Activated naive CD4-positive, alpha-beta T cell (primary cell): ENCODE measurements at places on chromosomes 7 and 10.

- DNase-seq = no peak
Measured at GRCh38 chr10:19917751-19918478, 101.7 kb downstream of the PLXDC2 start.

- no peak for DNase-seq
Measured at GRCh38 chr7:38453826-38454225, 177.3 kb downstream of the AMPH start.

DNA sequence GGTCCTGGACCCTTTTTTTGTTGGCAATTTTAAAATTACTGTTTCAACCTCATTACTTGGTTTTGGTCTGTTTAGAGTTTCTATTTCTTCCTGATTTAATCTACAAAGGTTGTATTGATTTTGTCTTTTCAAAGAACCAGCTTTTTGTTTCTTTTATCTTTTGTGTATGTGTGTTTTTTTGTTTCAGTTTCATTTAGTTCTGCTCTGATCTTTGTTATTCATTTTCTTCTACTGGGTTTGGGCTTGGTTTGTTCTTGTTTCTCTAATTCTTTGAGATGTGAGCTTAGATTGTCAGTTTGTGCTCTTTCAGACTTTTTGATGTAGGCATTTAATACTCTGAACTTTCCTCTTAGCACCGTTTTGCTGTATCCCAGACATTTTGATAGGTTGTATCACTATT is 8.5 kb upstream of the MRPS33 start:
- no peak for DNase-seq

- no peak for DNase-seq
Measured at GRCh38 chr7:44757311-44757710, 8.7 kb downstream of the ZMIZ2 start.

GRCh38 chr7:30780941-30781340 is 9.7 kb downstream of the MINDY4 start:
- no peak for DNase-seq

DNA sequence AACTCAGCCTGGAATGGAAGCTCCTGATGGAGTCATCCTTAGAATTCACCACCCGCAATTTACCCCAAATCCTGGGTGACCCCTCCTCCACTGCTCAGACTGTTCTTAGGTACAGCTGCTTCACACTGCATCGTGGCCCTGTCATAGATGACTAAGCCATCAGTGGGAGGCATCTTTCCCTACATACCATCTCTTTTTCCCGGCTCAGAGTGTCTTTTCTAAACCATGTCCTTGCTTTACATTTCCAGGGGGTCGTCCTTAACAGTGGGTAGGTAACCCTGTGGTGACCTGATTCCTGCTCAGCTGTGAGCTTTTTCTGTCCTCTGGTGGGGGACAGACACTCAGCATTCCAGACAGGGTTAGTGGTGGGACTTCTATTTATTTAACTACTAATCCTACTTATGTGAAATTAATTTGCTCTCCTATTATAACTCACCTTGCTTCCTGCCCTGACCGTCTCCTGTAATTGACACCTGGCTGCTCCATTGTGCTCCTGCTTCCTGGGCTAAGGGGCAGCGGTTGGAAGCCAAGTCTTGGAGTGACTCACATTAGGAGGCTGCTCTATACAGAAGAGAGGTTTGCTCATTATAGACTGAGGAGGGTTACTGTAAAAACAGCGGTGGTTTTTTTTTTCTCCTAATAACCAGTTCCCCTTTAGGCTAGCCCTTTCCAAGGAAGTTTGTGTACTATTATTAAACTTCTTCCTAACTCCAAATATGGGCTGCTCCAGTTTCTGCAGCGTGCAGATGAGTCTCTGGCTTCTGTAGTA is 40.6 kb downstream of the PYROXD2 start:
- DNase-seq = no peak

GRCh38 chr7:15557186-15557585 is 4.6 kb downstream of the AGMO start:
- DNase-seq = no peak

DNA sequence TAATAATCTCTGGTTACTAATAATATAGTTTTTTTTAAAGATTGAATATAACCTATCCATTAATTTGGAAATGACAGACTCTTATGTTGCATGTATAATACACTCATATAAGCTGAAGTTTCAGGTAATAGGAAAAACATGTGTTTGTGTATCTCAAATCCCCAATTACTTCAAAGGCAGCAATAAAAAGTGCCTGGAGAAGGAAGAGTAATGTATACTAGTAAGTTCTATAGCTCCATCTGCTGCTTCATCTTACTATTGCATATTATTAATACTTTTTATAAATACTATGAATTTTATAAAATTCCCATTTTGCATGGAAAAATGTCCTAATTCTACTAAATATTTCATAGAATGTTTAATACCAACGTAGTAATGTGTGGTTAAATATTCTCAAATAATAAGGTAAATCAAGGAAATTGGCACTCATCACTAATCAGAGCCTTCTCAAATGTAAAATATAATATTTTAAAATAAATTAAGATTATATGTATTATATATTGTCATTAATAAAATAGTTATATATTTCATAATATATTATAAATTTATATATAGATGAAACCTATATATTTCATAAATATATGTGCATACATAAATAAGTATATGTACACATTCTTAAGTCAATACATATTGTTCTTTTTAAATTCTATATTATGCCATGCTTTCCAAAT is 311.9 kb downstream of the HGF start:
- no peak for DNase-seq

- no peak for DNase-seq
Measured at GRCh38 chr7:14836006-14836405, 66.5 kb downstream of the DGKB start.

GRCh38 chr7:54856856-54857255 is 97.8 kb upstream of the SEC61G start:
- no peak for DNase-seq

- DNase-seq = no peak
Measured at GRCh38 chr10:36173364-36173763, 531.3 kb upstream of the FZD8 start.

GRCh38 chr7:129529643-129530042 is 27.3 kb downstream of the SMKR1 start:
- no peak for DNase-seq

DNA sequence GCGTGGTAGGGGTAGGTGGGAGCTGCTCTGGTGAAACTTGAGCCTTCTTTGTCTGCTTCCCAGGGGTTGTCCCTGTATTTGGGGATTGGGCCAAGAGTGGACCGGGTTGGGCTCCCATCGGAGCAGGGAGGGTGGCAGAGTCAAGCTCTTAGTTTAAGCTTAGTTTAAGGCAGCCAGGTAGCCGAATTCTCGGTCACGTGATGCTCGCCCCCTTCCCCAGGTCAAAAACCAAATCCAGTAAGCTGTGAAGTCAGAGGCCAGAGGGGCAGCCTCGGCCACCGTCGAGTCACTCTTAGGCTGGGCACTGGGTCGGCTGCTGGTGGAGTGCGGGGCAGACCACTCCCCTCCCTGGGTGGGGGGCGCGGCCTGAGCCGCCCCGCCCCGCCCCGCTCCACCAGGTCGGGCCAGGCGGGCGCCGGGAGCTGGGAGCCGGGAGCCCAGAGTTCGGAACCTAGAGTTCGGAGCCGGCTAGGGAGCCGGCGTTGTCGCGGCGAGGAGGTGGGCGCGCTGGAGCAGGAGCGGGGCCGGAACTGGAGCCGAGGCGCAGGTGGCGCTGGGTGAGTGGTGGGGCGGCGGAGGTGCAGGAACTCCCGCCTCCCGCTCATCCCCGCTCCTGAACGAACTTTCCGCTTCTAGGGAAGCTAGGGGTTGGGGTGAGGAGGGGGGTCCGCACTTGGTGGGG is 2.8 kb upstream of the LZTS2 start:
- peak; percentile 25 for DNase-seq

DNA sequence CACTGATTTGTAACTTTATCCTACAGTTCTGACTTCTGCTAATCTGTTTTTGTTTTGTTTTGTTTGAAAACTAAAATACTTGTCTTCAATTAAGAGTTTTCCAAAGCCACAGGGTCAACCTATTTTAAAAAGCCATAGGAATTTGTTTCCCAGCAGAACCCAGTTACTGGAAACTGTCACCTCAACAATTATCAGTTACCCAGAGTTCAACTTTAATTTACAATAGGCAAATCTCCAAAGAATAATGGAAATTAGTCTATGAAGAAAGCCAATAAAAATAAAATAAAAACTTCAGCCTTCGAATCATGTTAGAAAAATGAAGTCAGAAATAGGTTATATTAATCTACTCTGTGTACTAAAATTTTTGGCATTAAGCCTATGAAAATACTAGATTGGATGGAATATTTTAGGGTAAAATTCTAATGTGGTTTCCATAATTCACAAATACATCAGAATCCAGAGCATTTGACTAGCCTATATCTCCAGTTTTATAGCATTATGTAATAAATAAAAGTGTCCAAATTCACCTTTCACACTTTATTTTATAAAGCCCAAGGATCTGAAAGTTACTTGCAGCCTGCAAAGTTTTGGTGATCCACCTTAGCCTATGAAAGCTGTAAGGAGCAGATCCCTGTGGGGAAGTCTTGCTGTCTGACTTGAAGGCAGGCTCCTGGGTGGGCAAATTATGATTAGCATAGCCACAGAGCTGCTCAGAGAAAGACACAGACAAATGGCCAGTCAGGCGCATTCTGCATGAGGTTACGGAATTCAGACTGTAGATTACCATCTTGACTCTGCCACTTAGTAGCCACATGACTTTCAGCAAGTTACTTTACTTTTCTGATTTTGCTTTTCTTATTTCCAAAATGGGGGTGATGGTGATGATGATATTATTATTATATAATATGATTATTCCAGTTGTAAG is 250.0 kb upstream of the HGF start:
- DNase-seq = no peak

GRCh38 chr10:51630640-51631005 is 68.8 kb downstream of the CSTF2T start:
- DNase-seq = no peak

DNA sequence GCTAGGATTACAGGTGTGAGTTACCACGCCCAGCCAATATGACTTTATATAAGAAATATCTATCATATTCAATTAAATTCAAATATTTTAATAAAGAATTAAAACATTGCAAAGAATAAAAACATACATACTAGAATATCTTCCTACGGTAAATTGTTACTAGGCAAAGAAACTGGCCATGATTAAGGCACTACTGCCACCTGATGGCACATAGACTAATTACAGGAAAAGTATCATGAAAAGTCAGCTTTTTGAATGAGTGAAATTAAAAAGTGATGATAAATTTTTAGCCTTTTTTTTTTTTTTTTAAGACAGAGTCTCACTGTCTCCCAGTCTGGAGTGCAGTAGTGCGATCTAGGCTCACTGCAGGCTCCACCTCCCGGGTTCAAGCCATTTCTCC is 30.9 kb downstream of the MRPS33 start:
- DNase-seq = no peak

DNA sequence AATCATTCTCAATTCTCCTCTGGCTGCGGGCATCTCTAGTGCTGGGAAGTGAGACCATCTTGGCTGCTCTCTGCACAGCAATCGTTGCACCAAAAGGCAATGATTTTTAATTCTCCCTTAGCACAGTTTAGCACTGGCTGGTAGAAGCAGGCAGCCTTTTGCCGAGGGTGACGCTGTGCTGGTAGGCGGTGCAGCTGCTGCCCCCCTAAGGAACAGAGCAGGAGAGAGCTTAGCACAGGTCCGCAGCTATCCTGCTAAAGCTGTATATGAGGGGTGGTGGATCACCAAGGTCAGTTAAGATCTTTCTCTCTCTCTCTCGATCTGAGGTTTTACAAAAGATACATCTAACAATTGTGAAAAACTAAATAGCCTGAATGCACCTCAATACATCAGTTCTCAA is 390.1 kb downstream of the GATA3 start:
- DNase-seq = no peak

DNA sequence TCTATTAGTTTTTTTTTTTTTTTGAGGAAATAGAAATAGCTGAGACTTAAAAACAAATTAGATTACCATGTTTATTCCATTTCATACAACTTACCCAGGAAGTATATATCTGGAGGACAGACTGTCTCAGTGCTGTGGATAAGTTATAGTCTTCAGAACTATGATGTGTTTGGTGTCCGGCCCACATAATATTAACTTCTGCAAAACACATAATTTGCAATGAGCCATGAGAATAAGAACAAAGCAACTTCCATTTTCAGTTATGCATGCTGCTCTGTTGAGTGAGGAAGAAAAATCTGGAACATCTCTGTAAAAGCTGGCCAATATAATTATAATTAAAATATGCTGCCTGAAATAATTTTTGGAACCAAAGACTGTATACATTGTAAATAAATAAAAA is 130.9 kb downstream of the AGMO start:
- DNase-seq = no peak

DNA sequence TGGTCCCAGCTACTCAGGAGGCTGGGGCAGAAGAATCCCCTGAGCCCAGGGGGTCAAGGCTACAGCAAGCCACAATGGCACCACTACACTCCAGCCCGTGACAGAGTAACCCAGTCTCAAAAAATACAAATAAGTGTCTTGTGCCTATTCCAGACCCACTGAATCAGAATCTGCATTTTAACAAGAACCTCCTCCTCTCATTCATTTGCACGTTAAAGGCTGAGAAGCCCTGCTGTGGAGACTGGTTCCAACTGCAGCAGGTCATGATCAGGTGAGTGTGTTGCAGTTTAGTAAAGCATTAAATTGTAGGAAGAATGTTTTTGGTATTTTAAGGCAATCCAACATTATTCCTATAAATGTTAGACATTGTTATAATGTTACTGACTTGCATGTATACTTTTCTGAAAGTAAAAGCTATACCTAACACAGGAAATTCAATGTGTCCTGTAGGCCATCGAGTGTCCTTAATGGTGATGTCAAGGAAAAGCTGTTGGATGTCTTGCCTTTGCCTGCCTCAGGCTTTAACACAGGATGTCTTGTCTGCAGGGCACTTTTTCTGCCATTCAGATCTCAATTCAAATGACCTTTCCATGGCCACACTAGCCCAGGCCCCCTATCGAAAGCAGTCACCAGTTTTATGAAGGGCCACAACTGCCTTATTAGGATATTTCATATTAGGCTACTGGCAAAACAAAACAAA is 30.4 kb downstream of the MKRN1 start:
- DNase-seq = no peak

- DNase-seq = no peak
Measured at GRCh38 chr10:117352724-117353123, 22.5 kb downstream of the PDZD8 start.

GRCh38 chr10:63120554-63120953 is 12.6 kb upstream of the NRBF2 start:
- no peak for DNase-seq

DNA sequence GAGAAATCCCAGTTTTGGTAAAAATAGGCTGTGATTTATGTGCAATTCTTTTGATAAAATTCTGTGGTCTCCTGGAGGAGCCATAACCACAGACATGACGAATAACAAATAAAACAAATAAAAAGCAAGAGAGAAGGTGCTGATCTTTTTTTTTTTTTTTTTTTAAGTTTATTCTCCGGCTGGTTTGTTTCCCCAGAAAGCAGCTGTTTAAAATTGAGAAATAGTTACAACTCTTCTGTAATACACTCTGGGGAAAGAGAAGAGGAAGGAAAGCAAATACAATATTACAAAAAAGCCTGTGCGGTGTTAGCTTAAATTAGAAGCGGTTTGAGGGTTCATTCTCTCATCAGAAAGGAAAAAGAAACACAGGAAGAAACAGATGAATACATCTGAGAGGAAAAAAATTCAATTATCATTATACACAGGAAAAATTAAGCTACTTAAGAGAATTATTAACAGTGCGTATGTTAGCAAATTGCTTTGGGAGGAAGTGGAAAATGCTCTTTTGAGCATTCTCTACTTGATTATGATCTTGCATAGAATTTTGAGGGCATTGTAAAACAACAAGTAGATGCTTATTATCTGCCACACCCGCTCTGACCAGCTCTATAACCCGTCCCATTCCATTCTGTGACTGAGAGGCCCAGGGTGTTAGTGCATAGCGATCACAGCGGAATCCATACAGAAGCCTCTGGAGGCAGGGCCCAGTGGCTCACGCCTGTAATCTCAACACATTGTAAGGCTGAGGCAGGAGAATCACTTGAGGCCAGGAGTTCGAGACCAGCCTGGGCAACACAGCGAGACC is 40.6 kb upstream of the WAC start:
- no peak for DNase-seq
